Activated T-cell treated with anti-CD3 and anti-CD28 coated beads for 24 hours (primary cell): ENCODE measurements at places on chromosomes 4 and X.
A peak's percentile ranks its signal among the peaks of the same experiment; 100 is the strongest.

GRCh38 chr4:156493858-156494257 is 477.7 kb downstream of the PDGFC start:
- DNase-seq: no peak

DNA sequence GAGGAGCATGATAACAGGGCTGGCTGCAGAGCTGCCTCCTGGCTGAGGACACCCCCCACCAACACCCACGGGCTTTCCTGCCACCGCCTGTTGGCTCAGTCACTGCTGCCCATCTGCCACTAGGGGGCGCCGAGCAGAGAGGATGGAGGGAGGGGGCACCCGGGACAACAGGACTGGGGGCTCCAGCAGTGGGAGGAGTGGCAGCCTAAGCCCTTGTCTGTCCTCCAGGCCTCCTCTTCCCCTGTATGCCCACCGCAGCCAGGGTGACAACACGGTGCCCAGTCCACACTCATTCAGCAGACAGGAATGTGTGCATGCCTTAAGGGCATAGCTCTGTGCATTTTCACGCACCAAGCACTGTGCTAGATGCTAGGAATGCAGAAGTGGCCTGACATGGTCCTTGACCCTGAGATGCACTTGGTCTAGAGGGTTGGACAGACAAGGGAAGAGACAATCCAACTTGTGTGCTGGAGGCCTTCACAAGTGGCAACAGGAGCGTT is 149.9 kb downstream of the AMMECR1 start:
- DNase-seq: peak; percentile 15

- DNase-seq: no peak
These were observed 1.7 kb downstream of the OCIAD1 start for GRCh38 chr4:48832571-48832970.

- DNase-seq: no peak
These were observed 49.4 kb downstream of the FHL1 start for GRCh38 chrX:136196691-136197155.

- DNase-seq: no peak
These were observed 42.5 kb downstream of the BTC start for GRCh38 chr4:74751856-74752255.

GRCh38 chrX:21383546-21383945 is 9.3 kb downstream of the CNKSR2 start:
- no peak for DNase-seq

DNA sequence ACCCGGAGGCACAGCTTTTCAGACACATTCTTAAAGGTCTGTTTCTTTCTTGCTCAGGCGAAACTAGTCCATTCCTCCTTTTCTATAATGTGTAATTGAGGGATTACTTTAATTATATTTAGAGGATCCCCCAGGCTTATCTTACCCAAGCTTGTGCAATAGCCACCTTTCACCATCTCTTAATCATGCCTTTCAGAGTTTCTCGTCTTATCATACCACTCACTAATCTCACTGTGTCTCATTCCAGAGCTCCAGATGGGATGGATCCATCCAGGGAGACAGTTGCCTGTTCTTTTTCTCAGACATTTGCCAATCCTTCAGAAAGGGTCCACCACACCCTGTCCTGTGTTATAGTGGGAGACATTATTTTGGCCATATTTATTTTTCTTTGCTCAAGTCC is 12.5 kb downstream of the SPARCL1 start:
- DNase-seq: no peak

GRCh38 chr4:85784947-85785346 is 310.0 kb downstream of the ARHGAP24 start:
- DNase-seq: no peak

DNA sequence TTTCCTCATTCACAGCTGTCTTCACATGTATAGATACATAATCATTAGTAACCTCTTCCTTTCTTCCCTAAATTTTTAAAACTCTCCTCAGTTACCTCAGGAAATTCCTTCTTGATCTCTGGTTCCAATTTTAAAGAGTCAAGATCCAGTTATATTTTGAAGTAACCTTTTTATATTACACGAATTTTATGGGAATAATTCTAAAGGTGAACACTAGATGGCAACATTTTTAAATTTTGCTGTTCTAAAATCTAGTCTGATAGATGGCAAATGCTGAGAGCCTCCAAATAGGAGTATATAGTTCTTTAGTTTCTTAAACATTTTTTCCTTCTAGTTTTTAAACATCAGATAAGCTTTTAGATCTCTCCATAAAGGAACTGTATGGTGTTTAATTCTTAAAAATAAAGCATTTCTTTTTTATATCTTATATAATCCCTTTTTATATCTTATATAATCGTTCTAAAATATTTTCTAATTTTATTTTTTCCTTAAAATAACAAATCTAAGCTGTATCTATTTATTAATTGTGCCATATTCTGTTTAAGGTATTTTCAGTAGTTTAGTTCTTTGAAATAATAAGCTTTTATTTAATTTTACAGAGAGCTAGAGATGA is 37.9 kb upstream of the PAPSS1 start:
- DNase-seq: no peak

DNA sequence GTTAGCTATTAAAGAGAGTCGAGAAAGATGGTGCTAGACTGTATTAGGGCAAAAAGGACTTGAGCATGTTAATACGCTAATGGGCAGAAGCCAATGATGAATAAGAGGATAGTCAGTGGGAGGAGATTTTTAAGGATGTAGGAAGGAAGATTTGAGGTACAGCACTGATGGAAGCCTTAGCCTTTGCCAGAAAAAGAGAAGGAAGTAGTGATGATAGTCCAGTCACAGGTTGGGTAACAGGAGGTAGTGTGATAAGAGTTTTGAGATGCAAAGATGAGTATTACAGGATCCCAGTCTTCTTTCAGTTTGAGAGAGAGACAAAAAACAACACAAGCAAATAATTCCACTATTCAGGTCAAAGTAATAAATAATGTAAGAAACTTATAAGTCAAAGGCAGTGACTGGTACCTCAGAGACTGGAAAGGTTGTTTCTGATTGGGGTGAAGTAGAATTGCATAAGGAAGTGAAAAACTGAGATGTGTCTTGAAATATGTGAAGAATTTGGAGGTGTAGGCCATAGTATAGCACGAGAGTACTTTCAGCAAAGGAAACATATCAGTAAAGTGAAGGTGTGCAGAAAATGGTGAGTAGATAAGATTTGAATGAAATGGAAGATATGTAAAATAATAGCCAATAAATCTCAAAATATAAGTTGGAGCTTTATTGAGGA is 22.1 kb upstream of the NDNF start:
- DNase-seq: no peak

DNA sequence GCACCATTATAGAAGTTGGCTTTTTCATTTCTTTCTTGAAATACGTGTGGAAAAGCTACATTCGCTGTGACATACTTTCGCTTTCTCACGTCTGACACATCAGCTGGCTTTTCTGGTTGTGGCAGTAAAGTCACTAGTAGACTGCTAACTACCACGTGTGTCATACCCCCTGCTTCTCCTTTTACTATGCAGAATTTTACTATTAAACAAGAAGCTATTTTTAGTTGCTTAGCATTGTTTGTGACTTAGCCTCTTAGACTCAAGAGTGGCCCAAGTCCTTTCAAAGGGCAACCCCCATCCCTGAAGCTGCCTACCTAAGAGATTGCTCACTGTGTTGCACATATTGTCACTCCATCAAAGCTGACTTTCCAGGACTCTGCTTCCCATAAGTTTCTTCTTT is 2.1 kb upstream of the IL2 start:
- DNase-seq: peak; percentile 41

DNA sequence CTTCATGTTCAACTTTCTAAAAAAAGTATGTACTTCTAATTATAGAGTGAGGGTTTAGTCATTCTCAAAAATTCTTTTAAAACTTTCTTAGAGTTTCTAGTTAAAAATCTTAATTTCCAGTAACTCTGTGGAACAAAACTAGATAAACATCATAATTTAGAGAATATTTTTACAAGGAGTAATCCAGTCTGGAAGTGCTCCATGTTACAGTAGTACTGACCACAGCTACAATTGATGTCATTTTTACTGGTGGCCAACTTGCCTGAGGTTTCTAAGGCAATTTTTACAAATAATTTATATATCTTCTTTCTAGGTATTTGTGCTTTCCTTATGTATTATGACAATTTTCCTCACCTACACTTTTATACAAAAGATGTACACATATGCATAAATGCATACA is 490.4 kb downstream of the CENPC start:
- no peak for DNase-seq

DNA sequence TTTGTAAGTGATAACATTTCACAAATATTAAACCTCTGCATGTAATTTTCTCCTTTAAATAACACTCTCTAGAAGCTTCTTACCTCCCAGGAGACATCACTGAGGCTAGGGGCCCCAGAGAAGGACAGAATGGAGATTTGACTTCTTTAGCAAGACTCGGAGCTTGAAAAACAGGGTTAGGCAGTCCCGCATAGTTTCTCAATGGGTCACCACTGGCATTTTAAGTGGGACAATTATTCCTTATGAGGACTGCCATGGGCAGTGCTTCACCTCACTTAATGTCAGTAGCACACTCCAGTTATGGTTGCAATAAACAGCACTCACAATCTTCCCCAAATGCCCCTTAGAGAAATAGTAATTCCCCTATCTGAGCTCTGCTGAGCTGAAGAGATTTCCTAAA is 66.7 kb upstream of the NOCT start:
- no peak for DNase-seq

DNA sequence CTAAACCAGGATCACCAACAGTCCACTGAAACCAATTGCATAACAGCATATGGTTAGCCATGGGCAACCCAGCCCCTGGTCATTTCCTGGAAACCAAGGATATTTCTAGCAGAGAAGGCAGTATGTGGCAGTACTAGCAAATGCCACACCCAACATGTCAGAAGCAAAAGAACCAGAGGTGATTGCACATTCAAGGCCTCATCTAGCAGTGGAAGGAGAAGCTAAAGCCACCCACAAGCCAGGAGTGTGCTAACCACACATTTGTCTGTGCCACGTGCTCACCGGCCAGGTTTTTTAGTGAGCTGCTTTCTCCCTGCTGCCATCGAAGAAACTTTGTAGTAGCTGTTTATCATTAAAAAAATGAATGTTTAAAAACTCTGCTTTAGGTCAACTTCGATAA is 42.0 kb downstream of the TEC start:
- no peak for DNase-seq

DNA sequence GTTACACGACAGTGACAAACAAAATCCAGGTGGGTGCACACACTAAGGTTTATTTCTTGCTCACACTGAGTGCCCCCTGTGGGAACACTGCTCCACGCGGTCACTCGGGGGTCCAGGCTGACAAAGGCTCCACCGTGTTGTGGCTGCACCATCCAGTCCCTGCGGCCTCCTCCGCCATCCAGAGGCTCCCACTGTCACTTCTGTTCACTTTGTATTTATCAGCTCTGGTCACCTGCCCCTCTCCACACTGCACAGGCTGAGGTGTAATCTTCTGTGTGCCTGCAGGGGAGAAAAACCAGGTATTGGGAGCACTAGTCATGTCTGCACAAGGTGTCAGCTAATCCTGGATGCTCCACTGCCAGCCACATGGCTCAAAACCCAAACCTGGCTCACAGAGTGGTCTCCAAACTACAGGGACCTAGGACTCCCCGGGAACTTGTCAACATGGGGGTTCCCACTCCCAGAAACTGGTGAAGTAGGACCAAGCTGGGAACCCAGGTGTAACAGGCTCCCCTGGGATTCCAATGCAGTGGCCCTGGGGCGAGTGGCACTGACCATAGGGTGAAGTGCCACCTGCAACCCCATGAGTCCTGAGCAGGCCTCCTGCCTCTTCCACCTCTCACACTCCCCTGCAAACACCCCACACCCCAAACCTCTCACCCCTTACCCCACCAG is 25.5 kb downstream of the HMX1 start:
- no peak for DNase-seq

- DNase-seq: no peak
These were observed 67.0 kb downstream of the TNIP2 start for GRCh38 chr4:2689114-2689513.

DNA sequence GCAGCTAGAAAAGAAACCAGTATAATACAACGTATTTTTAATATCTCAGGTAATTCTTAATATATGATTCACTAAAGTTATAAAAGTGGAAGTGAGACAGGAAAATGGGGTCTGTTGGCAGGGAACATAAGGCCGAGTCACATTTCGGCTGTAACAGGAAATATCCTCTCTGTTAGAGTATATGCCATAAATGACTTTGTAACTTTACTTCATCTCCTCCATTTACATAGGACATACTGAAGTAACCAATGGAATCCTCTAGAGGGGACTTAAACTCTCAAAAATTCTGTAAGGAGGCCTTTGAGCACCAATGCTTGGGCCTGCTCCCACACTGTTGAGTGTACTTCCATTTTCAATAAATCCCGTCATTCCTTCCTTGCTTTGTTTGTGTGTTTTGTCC is 71.3 kb downstream of the ANKRD17 start:
- DNase-seq: no peak

GRCh38 chr4:8912506-8912905 is 40.9 kb upstream of the HMX1 start:
- DNase-seq: no peak

GRCh38 chr4:205097-205756 is 80.9 kb downstream of the ZNF718 start:
- DNase-seq: no peak

- DNase-seq: no peak
These were observed 62.6 kb downstream of the GLRA2 start for GRCh38 chrX:14591976-14592375.

DNA sequence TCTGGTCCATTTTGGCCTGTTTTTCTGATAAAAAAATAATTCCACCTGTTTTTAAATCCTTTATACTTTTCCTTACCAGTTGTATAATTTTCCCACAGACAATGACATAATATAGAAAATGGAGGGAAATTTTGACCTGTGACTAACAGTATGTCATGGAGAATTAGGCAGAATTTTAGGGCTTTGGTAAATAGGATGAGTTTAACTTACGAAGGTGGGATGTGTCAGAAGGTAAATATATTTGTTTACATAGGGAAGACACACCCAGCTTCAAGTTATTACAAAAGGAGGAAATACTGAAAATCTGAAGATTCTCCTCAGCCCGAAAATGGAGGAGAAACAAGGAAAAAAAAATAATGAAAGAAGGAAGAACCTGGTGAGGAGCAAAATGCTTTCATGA is 64.6 kb upstream of the PPP3CA start:
- DNase-seq: no peak

GRCh38 chr4:126223784-126224407 is 909.1 kb downstream of the FAT4 start:
- DNase-seq: no peak

GRCh38 chrX:140501321-140501720 is 3.5 kb downstream of the SOX3 start:
- DNase-seq: no peak

DNA sequence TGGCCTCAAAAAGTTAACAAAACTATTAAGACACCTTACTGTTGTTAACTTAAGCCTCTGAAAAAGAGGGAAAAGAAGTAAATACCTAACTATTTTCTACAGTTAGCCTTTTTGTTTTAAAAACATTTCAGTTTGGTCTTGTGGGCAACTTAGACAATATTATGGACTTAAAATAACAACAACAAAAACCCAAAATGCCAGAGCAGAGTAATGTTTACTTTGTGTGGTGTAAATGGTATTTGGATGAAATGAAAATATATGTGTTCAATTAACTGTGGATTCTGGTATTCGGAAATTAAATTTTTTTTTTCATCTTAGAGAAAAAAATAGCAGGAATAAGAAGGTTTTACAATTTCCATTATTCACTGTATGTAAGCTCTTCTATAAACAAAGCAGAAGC is 79.6 kb upstream of the NPNT start:
- DNase-seq: no peak

GRCh38 chrX:35880601-35881000 is 38.9 kb upstream of the CFAP47 start:
- no peak for DNase-seq
